Transverse colon (tissue), 4 donors: ENCODE measurements at places on chromosomes 4 and X. TPM values are rescaled to one million over a fixed set of nuclear protein-coding genes. Genes with fewer than 3 reads are reported as not detected.

Gene TASL
- 3.7 TPM for total RNA-seq

Gene NKX3-2
- 4.1 TPM for total RNA-seq

GRCh38 chrX:47316276-47317025 lies 53.9 kb upstream of the ZNF157 start:
- no peaks in the 10 kb centered on the region for H3K27me3 ChIP-seq
- no peaks in the 10 kb centered on the region for H3K36me3 ChIP-seq
- no peaks in the 10 kb centered on the region for H3K4me1 ChIP-seq
- no peak overlapping the region for H3K27ac ChIP-seq

GRCh38 chr4:88054901-88055300 lies 47.5 kb downstream of the PKD2 start:
- H3K27ac ChIP-seq: no peak overlapping the region
- no peaks in the 10 kb centered on the region for H3K36me3 ChIP-seq
- no peaks in the 10 kb centered on the region for H3K4me1 ChIP-seq
- H3K27me3 ChIP-seq: no peaks in the 10 kb centered on the region
- H3K4me3 ChIP-seq: no peak overlapping the region

DNA sequence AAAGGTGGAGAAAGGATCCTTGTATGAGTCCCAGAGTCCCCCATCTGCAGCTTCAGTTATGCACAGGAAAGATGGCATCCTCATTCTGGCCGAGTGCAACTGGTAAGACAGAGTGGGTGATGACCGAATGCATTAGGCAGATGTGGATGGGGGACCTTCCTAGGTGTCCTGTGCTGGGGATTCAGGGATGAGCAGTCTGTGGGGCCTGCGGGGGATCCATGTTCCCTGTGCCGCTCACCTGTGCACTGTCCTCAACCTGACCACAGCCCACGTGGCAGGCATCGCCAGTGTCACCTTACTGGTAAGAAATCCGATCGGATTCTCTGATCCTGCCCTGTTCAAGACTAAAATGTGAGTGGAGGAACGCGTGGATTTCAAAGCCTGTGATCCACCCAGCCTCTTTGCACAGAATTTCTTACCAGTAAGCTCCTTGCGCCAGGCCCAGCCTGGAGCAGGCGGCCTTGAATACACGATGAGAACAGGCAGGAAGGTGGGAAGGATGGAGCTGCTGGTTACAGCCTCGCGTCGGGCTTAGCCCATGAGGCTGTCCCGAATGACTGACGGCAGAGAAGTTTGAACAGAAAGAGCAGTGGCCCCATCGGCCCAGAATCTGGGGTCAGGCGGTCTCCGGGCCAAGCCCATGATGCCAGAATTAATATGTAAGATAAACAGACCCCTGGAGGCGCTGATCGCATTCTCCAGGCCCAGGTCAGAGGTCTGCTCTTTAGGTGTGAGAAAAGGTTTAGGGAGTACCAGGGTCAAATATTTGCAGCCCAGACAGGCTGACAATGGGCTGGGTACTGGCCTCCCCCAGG lies 56.5 kb downstream of the CPZ start:
- no peaks in the 10 kb centered on the region for H3K4me1 ChIP-seq
- DNase-seq: no peak
- H3K27ac ChIP-seq: no peak overlapping the region
- H3K4me3 ChIP-seq: no peak overlapping the region
- no peaks in the 10 kb centered on the region for H3K36me3 ChIP-seq

GRCh38 chr4:16199093-16199492 lies 27.2 kb downstream of the TAPT1 start:
- H3K36me3 ChIP-seq: no peaks in the 10 kb centered on the region
- no peaks in the 10 kb centered on the region for H3K27me3 ChIP-seq
- H3K4me1 ChIP-seq: peaks cover 2% of the 10 kb centered on the region
- H3K27ac ChIP-seq: no peak overlapping the region
- no peak overlapping the region for H3K4me3 ChIP-seq
- DNase-seq: no peak

DNA sequence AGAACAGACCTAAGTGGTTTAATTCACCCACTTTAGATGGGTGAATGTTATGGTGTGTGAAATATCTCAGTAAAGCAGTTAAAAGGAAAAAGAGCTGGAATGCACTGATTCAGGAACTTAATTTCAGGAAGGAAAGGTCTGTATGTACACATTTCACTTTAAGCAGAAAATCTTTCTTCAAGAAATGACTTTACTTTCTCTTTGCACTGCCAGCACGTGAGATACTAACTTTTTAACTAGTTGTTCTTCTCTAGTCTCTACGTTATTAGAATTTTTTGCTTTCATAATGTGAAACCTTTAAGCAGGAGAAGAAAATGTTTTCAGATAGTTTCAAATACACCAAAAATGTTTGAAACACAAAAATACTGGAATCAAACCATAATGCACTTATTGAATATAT lies 18.8 kb downstream of the C4orf46 start:
- H3K27me3 ChIP-seq: no peaks in the 10 kb centered on the region
- H3K4me3 ChIP-seq: no peak overlapping the region
- H3K36me3 ChIP-seq: no peaks in the 10 kb centered on the region

- no peaks in the 10 kb centered on the region for H3K4me1 ChIP-seq
- no peaks in the 10 kb centered on the region for H3K36me3 ChIP-seq
- H3K27me3 ChIP-seq: no peaks in the 10 kb centered on the region
- H3K4me3 ChIP-seq: no peak overlapping the region
Measured at GRCh38 chrX:39372115-39372514, 570.9 kb downstream of the MID1IP1 start.
